ENCODE measurements at places on chromosomes 2 and 18. TPM values are rescaled to one million over a fixed set of nuclear protein-coding genes. Genes with fewer than 3 reads are reported as not detected.

DNA sequence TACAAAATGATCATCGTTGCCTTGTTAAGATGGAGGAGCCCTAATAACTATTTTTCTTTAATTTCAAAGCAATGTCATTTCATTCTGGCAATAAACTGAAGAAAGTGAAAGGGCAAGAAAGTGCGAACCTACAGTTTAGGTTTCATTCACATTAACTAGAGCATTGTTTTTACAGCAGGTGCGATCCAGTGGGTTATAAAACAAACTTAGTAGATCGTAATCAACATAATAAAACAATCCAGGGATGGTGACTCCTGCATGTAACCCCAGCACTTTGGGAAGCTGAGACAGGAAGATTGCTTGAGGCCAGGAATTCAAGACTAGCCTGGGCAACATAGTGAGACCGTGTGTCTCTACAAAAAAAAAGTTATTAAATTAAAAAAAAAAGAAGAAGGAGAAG is 51.1 kb downstream of the AP1S3 start:
- DNase-seq, result no peak

DNA sequence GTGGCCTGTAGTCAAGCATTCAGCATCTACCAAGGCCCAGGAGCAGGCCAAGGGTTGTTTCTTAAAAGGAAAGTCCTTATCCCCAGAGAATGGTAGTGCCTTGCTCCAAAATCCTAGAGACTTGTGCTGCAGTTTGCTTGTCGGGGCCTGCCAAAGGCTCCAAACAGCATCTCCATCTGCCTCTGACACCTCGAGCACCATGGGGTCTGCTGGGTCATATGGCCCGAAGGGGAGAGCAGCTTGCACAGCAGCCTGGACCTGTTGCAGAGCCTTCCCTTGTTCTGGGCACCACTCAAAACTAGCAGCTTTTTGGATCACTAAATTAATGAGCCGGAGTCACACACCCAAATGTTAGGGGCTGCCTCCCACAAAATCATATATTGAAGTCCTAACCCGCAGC is 35.7 kb downstream of the GNAL start:
- DNase-seq, result no peak

GRCh38 chr2:183283209-183283608 is 159.0 kb downstream of the NUP35 start:
- DNase-seq, result no peak

- DNase-seq, result no peak
Measured at GRCh38 chr2:233142355-233142897, 82.3 kb downstream of the INPP5D start.

- no peak for DNase-seq
Measured at GRCh38 chr18:25759111-25759510, 331.3 kb downstream of the SS18 start.

DNA sequence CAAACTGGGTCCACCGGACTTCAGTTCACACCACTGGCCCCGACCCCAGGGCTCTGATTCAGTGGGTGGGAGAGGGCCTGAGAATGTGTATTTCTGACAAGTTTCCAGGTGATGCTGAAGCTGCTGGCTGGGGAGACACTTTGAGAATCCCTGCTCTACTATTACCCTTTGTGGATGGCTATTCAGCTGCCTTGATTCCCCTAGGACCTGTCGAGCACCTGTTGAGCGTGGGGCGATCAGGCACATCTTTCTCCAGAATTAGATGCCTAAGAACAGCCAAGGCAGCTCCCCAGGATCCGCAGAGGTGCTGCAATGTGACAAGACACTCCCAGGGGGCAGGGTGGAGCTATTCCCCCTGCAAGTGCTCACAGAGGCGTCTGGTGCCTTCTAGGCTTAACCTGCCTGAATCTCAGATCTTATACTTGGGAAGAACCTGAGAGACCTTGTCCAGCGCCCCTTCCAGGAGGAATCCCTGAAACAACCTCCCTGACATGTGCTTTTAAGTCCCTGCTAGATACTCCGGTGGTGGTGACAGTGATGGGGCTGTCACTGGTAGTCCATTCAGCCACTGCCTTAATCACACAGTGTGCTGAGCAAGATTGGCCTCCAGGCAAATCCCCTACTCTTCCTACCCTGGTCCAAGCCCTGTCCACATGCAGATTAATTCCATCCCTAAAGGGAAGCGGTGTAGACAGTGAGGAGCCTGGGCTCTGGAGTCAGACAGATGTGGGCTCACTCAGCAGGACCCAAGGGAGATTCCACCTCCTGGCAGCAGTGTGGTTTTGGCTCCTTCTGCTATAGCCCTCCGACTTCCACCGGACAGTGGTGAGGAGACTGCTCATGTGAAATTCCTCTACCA is 43.4 kb upstream of the OTOF start:
- no peak for DNase-seq

GRCh38 chr2:225366731-225367130 is 32.8 kb upstream of the NYAP2 start:
- DNase-seq, result no peak

GRCh38 chr2:204713211-204713610 is 167.9 kb downstream of the PARD3B start:
- no peak for DNase-seq

GRCh38 chr2:95091885-95092555 is 29.6 kb downstream of the MRPS5 start:
- DNase-seq, result no peak

- no peak for DNase-seq
Measured at GRCh38 chr2:128369602-128370467, 51.2 kb upstream of the HS6ST1 start.

DNA sequence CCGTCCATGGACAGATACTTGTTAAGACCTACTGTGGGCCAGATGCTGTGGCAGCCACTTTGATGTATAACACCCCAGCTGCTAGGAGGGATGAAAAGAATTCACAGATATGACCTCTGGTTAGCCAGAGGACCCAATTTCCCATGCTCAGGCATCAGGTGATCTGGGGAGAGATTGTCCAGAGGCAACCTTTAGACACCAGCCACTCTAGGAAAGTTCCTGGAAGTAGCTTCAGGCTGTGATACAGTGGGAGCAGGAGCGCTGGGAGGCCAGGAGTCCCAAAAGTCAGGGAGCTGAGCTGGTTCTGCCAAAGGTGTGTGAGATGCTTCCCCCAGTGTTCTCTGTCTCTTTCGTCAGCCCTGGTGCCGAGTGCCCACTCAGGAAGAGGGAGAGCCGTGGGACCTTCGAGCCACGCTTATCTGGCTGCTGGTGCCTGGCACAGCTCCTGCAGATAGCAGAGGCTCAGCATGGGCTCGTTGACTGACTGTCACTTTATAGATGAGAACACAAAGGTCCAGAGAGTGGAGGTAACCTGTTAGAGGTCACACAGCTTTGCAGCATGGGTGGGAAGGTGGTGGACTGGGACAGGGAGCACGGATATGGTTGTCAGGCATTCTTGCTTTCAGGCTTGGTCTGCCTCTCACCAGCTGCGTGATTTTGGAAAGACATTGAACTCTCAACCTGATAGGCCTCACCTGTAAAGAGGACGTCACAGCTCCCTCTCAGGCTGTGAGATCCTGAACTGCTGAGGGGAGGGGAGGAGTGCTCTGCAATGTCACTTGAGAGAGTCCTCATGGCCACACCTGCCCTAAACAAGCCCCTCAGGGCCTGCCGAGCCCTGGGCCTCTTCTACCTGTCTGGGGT is 7.8 kb upstream of the RALB start:
- no peak for DNase-seq

GRCh38 chr18:36294031-36294430 is 3.5 kb upstream of the FHOD3 start:
- no peak for DNase-seq

DNA sequence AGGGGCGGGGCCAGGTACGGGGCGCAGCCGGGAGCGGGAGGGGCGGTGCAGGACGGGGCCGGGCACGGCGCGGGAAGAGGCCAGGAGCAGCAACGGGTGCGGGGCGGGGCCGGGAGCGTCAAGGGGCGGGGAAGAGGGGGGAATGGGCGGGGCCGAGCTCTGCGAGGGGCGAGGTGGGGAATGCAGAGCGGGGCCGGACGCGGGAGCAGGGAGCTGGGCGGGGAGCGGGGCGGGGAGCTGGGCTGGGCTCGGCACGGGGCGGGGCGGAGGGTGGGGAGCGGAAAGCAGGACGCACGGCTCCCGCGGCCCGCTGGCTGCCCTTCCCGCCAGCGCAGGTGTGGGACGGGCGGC is at the start of gene IMPA2:
TSS of gene IMPA2 (plus strand) at position 316 of the 351 bp plus-strand sequence. CDS start 163 bp downstream, outside the sequence.
- DNase-seq, result no peak

REG3G gene
- polyA plus RNA-seq, result not detected

UBR3 gene
- 40.4 TPM for polyA plus RNA-seq

TGFA gene
- 19.2 TPM for polyA plus RNA-seq

NR4A2 gene
- 0.56 TPM for polyA plus RNA-seq

MATN3 gene
- 3.5 TPM for polyA plus RNA-seq
